Fibroblast of villous mesenchyme (primary cell): ENCODE measurements at places on chromosomes 6 and 20. TPM values are rescaled to one million over a fixed set of nuclear protein-coding genes. Genes with fewer than 3 reads are reported as not detected.

DNA sequence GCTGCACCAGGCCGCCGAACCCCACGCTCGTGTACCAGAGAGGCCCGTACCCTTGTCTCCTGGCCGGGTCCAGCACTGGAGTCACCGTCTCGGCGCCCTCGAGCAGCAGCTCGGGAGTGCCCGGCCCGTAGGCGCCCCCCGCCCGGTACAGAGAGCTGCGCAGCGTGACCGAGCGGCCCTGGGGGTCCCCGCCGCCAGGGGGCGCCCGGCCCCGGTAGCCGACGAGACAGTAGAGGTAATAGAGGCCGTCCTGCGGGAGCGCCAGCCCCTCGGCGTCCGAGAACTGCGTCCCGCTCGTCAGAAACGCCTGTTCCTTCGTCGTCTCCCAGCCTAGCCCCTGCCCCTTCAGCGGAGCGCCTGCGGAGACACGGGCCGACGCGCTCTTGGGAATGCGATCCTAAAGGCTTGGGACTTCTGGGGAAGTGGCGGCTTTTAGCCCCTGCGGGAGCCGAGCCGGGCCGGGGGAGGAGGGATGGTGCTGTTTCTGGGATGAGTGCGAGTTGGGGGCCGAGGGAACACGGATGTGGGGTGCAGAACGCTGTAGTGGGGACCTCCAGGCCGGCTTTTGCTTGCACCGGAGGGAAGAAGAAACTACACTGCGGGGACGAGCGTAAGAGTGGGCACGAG, 1.3 kb downstream of the LTB start:
- peak; percentile 81 for DNase-seq

- no peak for DNase-seq
Observed at GRCh38 chr6:48110436-48111142, 408 bp downstream of the PTCHD4 start.

DNA sequence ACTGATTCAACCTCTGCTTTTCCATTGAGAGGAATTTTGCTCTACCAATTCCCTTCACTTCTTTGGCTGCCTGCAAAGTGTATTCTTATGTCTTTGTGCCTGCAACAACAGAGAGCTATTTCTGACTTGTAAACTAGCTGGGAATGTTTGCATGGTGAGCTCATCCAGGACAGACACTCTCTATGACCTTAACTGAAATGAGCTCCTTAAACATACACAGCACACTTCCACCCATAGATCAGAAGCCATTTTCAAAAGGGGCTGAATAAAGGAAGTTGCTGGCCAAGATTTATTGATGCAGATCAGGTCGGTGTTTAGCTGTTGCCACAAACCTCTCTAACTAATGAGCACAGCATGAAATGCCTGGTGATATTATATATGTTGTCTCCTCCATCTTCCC, 377.7 kb downstream of the BTBD9 start:
- DNase-seq = peak; percentile 75

DNA sequence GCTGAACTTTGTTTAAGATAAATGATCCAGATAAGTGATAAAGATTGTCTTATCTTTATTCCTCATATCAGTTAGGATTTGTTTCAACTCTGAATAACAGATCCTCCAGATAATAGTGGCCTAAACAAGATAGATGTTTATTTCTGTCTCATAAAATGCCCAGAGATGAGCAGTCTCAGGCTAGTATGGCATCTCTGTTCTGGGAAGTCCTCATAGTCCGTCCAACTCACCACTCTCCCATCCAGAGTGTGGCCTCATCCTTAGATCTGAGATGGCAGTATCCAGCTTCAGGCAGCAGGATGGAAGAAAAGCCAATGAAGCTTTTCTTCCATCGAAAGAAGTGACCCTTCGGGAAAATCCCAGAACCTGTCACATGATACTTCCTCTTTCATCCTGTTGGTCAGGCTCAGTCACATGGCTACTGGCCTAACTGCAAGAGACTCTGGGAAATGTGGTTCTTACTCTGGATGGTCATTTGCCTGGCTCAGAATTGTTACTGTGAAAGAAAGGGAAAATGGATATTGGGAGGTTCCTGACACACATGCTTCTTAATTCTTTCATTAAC, 29.4 kb upstream of the TAGAP start:
- DNase-seq = peak; percentile 49

DNA sequence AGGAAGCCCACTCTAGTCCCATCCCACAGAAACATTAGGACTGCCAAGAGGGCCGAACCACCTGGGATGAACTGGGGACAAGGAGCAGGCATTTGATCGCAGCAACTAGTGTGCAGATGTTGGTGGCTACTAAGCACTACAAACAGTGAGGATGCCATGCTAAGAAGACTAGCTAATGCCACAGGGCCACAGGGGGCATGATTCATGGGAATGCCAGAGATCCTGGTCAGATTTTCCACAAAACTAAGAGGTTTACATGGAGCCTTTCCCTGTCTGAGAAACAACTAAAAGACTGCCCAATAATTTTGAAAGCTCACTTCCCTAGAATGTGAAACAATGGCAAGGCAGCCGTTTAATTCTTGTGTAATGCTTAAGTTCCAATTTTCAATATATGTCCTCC, 375.9 kb upstream of the PTCHD4 start:
- no peak for DNase-seq

GRCh38 chr6:89966228-89966544, 71.9 kb downstream of the GJA10 start:
- DNase-seq = peak; percentile 11

- no peak for DNase-seq
Observed at GRCh38 chr6:51105357-51105756, 286.7 kb downstream of the TFAP2B start.

DNA sequence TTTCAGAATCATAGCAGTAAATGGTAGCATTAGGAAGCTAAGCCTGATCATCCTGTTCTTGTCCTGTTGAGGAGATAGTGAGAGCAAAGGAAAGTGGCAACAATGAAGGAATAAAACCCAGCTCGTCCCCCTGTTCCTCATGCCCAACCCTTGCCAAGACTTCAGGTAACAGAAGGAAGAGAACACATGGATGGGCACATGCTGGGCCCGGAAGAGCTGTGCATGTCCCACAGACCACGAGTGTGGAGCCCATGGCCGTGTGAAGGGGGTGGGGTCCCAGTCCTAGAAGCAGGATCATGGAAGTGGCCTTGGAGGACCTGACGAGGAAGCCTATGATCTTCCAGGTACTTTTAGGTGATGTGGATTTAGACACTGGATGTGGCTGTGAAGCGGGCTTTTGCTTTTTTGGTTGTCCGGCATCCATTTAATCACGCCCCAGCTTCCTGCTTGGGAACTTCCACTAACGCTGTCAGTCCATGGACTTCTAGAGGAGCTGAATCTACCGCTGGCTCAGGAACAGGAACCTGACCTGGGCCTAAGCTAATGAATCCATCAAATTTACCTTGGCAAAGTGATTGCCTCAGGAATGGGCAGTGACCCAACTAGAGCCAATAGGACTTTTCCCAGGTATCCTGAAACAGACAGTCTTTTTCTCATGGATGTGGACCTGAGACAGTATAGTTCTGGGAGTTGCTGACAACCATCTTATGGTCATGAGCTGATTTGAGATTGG, 79.3 kb upstream of the ARMC2 start:
- DNase-seq = no peak

DNA sequence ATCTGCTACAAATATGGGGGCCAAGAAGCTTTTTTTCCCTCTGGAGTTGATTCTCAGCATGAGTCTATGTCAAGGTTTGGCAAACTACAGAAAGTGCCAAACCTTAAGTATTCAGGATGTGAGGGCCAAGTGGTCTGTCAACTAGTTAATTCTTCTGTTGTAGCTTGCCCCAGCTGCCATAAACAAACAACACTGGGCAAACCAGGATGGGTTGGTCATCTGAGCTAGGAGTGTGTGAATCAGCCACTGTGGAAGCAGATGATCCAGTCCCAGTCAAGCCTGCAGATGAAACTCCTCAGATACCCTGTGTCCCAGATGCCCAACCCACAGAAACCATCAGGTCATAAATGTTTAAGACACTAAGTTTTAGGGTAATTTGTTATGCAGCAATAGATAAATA, 103.0 kb upstream of the MOCS1 start:
- no peak for DNase-seq

DNA sequence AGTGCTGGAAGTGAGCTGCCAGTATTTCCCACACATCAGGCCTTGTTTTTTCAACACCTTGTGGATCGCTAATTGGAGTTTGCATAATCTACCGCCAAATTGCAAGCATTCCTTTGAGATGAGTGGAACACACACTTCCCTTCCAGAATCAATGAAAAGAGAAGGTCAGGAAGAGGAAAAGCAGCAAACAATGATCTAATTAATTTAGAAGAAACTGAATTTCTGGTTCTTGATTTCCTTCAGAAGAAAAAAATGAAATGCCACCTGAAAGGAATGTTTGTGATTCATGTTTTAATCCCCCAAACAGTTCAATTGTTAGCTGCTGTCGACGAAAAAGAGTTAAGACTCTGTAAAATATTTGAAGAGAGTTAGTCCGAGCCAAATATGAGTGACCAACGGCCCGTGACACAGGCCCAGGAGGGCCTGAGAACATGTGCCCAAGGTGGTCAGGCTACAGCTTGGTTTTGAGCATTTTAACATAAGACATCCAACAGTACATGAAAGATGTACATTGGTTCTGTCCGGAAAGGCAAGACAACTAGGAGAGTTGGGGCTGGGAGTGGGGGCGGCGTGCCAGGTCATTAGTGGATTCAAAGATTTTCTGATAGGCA, 182.3 kb downstream of the MTFR2 start:
- DNase-seq = peak; percentile 62

- no peak for DNase-seq
Observed at GRCh38 chr20:3876676-3877075, 12.5 kb upstream of the PANK2 start.

DNA sequence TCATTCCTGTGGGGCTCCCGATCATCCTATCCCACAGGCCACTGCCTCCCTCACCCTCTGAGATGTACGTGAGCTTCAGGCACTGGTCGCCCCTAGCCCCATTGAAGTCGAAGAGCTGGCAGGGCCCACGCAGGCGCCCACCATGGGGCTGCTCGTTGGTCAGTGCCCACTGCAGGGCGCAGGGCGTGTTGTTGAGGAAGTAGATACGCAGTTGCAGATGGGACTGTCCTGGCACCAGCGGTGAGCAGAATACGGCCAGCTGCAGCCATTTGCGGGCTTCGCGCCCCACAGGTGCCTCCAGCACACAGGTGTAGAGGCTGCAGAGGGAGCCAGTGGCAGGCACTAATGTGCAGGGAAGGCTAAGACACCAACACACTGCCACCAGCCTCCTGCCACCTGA, 6.2 kb downstream of the UNC5CL start:
- no peak for DNase-seq

- peak; percentile 8 for DNase-seq
Observed at GRCh38 chr20:37968841-37969401, 64.3 kb downstream of the TTI1 start.

DNA sequence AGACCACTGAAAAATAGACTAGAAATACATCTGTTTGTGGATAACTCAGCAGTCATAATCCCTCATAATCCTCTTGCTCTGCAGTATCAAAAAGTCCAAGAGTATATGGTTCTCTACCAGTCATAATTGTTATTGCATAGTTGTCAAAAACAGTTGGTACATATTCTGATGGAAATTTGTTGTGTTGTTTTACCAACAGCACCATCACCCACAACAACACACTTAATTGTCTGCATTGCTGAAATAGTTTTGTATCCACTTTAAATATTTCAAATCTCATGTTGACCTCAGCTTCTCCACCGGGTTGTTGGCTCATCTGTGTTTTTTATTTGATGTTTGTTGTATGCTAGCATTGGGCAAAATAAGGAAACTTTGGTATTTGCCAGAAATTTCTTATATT, 39.4 kb downstream of the ITCH start:
- peak; percentile 27 for DNase-seq

DNA sequence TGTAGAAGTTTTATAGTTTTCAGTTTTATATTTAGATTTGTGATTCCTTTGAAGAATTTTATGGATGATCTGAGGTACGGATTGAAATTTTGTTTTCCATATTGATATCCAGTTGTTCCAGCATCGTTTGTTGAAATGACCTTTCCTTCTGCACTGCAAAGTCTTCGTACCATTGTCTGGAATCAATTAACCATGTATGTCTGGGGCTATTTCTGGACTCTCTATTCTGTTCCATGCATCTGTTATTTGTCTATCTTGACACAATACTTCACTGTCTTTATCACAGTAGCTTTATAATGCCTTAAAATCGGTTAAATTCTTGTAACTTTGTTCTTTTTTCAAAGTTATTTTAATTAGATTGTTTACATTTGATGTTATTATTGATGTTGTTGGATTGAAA, 154.9 kb downstream of the FARS2 start:
- DNase-seq = no peak

GRCh38 chr6:19013026-19013705, 626.0 kb downstream of the RNF144B start:
- no peak for DNase-seq

- DNase-seq = no peak
Observed at GRCh38 chr20:63274381-63275228, 2.0 kb downstream of the ARFGAP1 start.

- DNase-seq = no peak
Observed at GRCh38 chr6:119609865-119610264, 260.3 kb upstream of the MAN1A1 start.

DNA sequence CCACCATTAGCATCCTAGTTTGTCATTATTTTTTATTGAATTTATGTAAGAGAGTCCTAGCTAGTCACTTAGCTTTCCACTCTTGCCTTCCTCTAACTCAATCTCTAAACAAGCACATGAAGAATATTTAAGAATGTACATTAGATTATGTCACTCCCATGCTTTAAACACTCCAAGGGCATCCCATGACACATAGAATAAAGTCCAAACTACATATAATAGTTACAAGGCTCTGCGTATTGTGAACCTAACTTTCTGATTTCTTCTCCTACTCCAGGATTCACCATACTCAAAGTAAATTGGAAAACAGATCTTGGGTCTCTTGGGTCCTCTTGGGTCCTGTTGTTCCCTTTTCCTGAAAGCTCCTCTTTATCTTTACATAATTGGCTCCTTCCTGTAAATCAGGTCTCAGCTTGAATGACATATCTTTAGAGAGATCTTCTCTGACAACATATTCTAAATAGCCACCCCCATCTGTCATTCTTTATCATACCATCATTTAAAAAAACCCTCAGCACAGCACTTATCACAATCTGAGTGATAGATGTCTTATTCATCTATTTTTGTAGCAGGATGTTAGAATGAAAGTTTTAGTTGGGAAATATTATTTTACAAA, 1042.4 kb upstream of the FLRT3 start:
- no peak for DNase-seq

DNA sequence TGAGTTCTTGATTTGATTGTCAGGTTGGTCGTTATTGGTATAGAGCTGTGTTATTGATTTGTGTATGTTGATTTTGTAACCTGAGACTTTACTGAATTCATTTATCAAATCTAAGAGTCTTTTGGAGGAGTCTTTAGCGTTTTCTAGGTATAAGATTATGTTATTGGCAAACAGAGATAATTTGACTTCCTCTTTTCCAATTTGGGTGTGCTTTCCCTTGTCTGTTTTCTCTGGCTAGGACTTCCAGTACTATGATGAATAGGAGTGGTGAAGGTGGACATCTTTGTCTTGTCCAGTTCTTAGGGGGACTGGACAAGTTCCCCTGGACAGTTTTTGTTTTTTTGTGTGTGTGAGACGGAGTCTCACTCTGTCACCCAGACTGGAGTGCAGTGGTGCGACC, 17.4 kb downstream of the HLA-DOA start:
- no peak for DNase-seq

Gene RGS17
- 1.3 and 2.9 TPM in 2 replicates for total RNA-seq

Gene VWA7
- under 0.01 TPM in 2 replicates for total RNA-seq

Gene PPIL6
- 0.97 and 1.7 TPM in 2 replicates for total RNA-seq

Gene CALHM6
- 0.32 TPM in 1 of 2 replicates, not detected in the other for total RNA-seq

Gene SERPINB1
- total RNA-seq = 25.9 and 32.2 TPM in 2 replicates

Gene LCA5
- total RNA-seq = 3.5 and 5.2 TPM in 2 replicates

Gene ADGB
- not detected in 2 replicates for total RNA-seq

Gene HCRTR2
- not detected in 2 replicates for total RNA-seq

Gene RIPOR3
- total RNA-seq = 28.1 and 29.3 TPM in 2 replicates
